Astrocyte (in vitro differentiated cells and primary cell): ENCODE measurements at places on chromosomes 3 and 15. TPM values are rescaled to one million over a fixed set of nuclear protein-coding genes. Genes with fewer than 3 reads are reported as not detected.

The PCOLCE2 gene
- 4.5 and 5.4 TPM in 2 replicates for total RNA-seq

The GOLGA8G gene
- 0.31 TPM in 1 of 2 replicates, not detected in the other for total RNA-seq

DNA sequence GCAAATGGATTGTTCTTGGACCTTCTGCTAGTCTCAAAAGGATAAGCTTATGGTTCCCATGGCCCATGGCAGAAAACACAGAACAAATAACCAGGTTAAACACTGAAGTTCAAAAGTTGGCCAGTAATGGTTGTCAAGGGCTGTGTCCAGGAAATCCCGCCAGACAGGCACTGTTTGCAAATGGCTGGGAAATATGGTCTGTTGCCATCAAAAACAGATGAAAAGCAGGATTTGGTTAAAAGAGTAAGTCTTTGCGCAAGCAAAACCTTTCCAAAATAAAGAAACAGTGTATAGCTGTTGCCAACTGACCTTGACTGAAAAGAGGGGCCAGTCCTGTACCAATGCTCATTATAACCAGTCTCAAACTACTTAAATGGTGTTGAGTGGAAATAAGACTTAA is 58.6 kb downstream of the WWTR1 start:
- DNase-seq: peak; percentile 85

The MAP6D1 gene
- 4.6 and 4.8 TPM in 2 replicates for total RNA-seq

- peak; percentile 21 for DNase-seq
These were observed 249.9 kb downstream of the ROBO1 start for GRCh38 chr3:79517766-79518413.

GRCh38 chr3:175593331-175593730 is 734.2 kb downstream of the NAALADL2 start:
- no peak for DNase-seq

DNA sequence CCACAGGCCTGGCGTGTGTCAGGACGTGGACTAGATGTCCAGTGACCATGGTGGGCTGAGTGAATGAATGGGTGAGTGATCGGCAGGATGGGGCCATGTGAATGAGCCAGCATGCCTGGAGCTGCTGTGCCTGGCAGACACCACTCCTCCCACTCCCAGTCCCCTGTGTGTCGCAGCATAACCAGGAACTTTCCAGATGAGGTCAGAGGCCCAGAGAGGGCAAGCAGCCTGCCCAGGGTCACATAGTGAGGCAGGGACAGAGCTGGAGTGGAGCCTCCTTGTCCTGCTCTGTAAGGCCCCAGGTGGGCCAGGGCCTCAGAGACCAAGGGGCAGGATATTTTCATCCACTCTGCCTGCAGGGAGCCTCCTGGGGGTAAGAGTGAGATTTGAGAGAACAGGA is 6.4 kb downstream of the IQSEC1 start:
- DNase-seq: no peak

GRCh38 chr3:15979495-15979894 is 181.7 kb upstream of the ANKRD28 start:
- peak; percentile 9 for DNase-seq

The CADPS gene
- 5.4 and 7.1 TPM in 2 replicates for total RNA-seq
